Mesenchymal stem cell (in vitro differentiated cells and primary cell): ENCODE measurements at places on chromosomes 13 and 19.

DNA sequence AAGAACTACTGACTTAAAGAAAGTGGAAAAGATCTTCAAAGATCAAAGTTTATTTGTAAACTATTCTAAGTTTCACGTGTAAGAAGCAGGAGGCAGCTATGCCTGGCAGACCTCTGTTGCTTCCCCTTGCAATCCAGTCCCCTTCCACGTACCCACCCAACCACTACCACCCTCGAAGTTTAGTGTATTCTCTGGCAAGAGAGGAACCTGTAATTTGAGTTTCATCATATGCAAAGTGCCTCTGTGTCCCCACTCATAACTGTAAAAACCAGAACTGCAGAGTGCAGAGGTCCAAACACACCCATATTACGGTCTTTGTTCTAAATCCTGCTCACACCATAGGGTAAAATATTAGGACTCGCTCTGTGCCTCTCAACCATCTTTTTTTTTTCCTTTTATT lies 75.8 kb upstream of the FRY start:
- no peaks in the 10 kb centered on the region for H3K27me3 ChIP-seq
- H3K36me3 ChIP-seq = no peaks in the 10 kb centered on the region
- H3K4me1 ChIP-seq = peaks cover 1% of the 10 kb centered on the region
- H3K4me3 ChIP-seq = no peak overlapping the region

DNA sequence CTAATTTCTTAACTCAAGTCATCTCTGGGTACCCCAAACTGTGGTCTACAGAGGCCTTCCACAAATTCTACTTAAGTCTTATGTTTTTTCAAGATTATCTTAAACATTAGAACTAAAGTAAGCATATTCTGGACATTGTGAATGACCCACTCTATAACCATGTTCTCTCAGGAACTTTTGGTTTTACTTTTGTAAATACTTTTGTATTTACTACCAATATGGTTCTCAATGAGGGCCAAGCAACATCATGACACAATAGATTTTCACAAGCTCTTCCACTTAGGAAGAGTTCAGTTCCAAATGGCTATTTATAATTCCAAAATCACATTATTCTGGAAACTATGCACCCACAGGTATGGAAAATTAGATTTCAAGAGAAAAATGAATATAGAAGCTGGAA lies 10.8 kb downstream of the DIAPH3 start:
- no peaks in the 10 kb centered on the region for H3K36me3 ChIP-seq
- no peaks in the 10 kb centered on the region for H3K27me3 ChIP-seq
- no peak overlapping the region for H3K27ac ChIP-seq
- H3K4me3 ChIP-seq = no peak overlapping the region

DNA sequence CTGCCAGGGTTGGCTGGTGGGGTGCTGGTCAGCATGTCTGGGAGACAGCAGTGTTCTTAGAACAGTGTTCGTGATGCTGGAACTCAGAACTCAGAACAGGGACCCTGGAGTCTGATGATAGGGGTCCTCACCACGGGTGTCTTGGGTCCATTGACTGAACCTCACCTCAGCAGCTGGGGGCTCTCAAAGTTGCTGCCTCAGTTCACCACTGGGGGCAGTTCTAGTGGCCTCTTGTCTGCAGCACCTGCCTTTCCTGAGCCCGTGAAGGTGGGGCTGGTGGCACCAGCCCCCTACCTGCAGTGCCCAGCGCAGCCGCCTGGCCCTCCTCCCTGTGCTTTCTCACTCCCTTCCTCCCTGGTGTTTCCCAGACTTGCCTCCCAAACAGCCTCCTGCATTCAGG lies 28.5 kb downstream of the SAFB start:
- peaks cover 1% of the 10 kb centered on the region for H3K4me1 ChIP-seq
- DNase-seq = no peak
- no peak overlapping the region for H3K4me3 ChIP-seq
- no peaks in the 10 kb centered on the region for H3K27me3 ChIP-seq
- no peak overlapping the region for H3K27ac ChIP-seq

GRCh38 chr13:23672616-23673015 lies 102.4 kb downstream of the TNFRSF19 start:
- peaks cover 13% of the 10 kb centered on the region for H3K36me3 ChIP-seq
- no peaks in the 10 kb centered on the region for H3K27me3 ChIP-seq
- DNase-seq = no peak
- no peak overlapping the region for H3K27ac ChIP-seq

- no peak overlapping the region for H3K4me3 ChIP-seq
- H3K4me1 ChIP-seq = peaks cover 16% of the 10 kb centered on the region
- no peak overlapping the region for H3K27ac ChIP-seq
- peaks cover 46% of the 10 kb centered on the region for H3K36me3 ChIP-seq
Observed at GRCh38 chr19:4676955-4677731, 7.0 kb upstream of the MYDGF start.

- peaks cover 21% of the 10 kb centered on the region for H3K4me1 ChIP-seq
- peaks cover 13% of the 10 kb centered on the region for H3K27me3 ChIP-seq
- peak; percentile 25 for DNase-seq
- no peaks in the 10 kb centered on the region for H3K36me3 ChIP-seq
- no peak overlapping the region for H3K27ac ChIP-seq
- H3K4me3 ChIP-seq = peak overlapping the region; percentile 65
Observed at GRCh38 chr13:29503041-29503837, 92.2 kb downstream of the SLC7A1 start.

GRCh38 chr13:113559901-113560644 lies 24.5 kb upstream of the TFDP1 start:
- H3K36me3 ChIP-seq = peaks cover 4% of the 10 kb centered on the region
- no peak overlapping the region for H3K27ac ChIP-seq
- DNase-seq = no peak
- H3K4me3 ChIP-seq = no peak overlapping the region
- H3K27me3 ChIP-seq = peaks cover 17% of the 10 kb centered on the region
- H3K4me1 ChIP-seq = peaks cover 4% of the 10 kb centered on the region

- no peak overlapping the region for H3K4me3 ChIP-seq
- peaks cover 3% of the 10 kb centered on the region for H3K27me3 ChIP-seq
- H3K27ac ChIP-seq = no peak overlapping the region
- H3K36me3 ChIP-seq = no peaks in the 10 kb centered on the region
- H3K4me1 ChIP-seq = no peaks in the 10 kb centered on the region
Observed at GRCh38 chr19:34577531-34578101, 96.1 kb downstream of the WTIP start.

DNA sequence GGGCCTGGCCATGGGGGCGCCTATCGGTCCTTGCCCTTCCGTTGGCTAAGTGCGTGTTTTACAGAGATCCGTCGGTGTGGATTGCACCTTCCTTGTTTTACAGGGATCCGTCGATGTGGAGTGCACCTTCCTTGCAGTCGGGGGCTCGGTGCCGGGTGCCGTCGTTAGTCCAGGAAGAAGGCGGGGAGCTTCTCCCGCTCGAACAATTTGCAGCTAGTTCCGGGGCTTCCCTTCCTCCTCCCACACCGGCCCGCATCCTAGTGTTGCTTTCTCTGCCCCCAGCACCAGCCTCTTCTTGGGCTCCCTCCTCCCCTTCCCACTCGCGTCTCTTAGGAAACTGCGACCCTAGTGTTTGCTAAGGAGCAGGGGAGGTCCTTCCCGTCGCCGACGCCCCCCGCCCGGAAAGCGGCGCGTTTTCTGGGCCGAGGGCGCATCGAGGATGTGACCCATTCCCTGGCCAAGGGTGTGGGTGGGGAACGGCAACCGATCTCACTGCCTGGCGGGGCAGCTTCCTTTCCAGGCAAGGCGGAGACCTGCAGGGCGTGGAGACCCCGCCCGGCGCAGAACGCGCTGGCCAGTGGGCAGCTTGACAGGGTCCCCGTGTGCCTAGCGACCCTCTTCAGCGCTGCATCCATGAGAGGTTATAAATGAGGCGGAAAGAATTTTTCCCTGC lies 75.7 kb upstream of the ZNF91 start:
- H3K4me3 ChIP-seq = no peak overlapping the region
- H3K4me1 ChIP-seq = no peaks in the 10 kb centered on the region
- H3K36me3 ChIP-seq = no peaks in the 10 kb centered on the region
- no peak for DNase-seq
- H3K27me3 ChIP-seq = no peaks in the 10 kb centered on the region
